Metanephros (tissue), 2 donors: ENCODE measurements at places on chromosomes 12 and 14. TPM values are rescaled to one million over a fixed set of nuclear protein-coding genes. Genes with fewer than 3 reads are reported as not detected.

CELA1 gene
- not detected for total RNA-seq

OTOGL gene
- 0.82 TPM for total RNA-seq

SLC17A8 gene
- 0.23 TPM for total RNA-seq

IQSEC3 gene
- 2.9 TPM for total RNA-seq

SLC10A1 gene
- not detected for total RNA-seq

GPR68 gene
- total RNA-seq: 0.64 TPM
